Stimulated activated naive CD8-positive, alpha-beta T cell treated with anti-CD3 and anti-CD28 coated beads, Interleukin-15, Interleukin-2, amounts not matched to agents 100 U/mL and 50 U/mL, for 24 hours (primary cell): ENCODE measurements at places on chromosomes 5 and 9.
A peak's percentile ranks its signal among the peaks of the same experiment; 100 is the strongest.

- peak; percentile 79 for DNase-seq
These were observed 1.1 kb upstream of the JADE2 start for GRCh38 chr5:134524272-134524825.

DNA sequence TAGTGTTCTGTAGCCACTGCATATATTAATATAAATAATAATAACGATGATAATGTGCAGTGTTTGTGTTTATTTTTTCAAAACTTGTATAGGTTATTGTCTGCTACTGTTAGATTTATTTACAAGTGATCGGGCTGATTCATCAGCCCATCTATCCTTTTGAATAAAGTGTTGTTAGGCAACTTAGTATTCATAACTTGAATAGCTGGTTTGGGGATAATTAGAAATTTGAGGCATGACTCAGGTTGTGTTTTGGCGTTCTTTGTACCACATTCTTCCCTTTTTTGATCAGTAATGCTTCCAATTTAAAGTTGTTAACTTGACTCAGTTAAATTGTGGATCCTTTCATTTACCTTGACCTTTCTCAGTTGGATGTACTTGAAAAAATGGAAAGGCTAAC lies 69.7 kb downstream of the FOCAD start:
- no peak for DNase-seq

DNA sequence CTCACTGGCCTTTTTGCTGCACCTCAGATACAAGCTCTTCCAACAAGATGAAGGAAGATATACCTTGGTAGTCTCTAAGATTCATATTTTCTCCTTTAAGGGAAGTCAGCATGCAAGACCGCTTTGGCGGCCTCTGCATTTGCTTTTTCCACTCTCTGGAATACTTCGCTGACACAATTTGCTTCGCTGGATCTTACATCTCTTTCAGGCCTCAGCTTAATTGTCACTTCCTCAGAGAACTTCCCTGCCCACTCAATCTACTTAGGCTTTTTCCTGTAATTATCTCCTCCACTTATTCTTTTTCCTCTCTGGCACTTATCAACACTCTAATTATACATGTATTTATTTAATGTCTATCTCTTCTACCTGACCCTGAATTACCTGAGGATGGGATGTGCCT lies 1131.1 kb upstream of the WWC1 start:
- DNase-seq, result no peak

DNA sequence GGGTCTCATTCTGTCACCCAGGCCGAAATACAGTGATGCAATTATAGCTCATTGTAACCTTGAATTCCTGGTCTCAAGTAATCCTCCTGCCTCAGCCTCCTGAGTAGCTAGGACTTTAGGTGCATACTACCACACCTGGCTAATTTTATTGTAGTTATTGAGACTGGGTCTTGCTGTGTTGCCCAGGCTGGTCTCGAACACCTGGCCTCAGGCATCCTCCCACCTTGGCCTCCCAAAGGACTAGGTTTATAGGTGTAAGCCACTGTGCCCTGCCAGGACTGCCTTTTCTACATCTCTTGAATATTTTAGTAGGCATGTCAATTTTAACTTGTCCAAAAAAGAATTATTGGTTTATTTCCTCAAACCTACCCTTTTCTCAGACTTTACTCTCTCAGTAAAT lies 16.9 kb downstream of the DENND4C start:
- no peak for DNase-seq

DNA sequence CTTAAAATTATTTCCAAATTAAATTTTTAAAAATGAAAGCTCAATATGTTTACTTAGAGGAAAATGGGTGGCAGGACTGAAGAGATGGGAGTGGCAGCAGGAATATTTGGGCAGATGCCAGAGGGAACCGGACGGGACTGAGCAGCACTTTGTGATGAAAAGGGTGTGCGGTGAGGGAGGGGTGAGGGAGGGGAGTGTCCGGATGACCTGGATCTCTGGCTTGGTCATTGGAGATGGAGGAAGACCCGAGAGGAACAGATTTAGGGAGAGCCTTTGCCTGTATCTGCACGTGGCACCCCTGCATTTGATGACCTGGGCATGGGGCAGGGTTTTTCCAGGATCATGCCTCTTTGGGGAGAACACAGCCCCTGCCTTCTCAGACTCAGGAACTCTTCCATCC lies 201.1 kb upstream of the MVB12B start:
- DNase-seq, result no peak

GRCh38 chr9:77952635-77953328 lies 78.8 kb downstream of the GNAQ start:
- DNase-seq, result no peak

- DNase-seq, result no peak
These were observed 14.1 kb upstream of the RAPGEF6 start for GRCh38 chr5:131649161-131649560.

DNA sequence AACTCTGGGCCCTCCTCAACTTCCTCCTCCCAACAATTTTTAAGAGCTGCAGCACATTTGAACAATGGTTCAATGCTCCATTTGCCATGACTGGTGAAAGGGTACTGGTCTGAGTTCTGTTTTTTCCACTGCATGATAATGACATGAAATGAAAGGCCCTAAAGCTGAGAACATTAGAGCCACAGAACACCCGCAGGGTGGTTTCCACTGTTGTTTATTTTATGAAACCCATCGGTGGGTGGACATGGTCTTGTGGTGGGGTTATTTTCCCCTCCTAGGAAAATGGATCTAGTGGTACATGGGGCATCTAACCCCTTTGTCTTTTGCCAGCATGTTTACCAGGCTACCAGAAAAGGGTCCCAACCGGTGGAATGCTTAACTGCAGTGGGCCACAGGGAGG lies 71.8 kb downstream of the SMARCA2 start:
- no peak for DNase-seq

DNA sequence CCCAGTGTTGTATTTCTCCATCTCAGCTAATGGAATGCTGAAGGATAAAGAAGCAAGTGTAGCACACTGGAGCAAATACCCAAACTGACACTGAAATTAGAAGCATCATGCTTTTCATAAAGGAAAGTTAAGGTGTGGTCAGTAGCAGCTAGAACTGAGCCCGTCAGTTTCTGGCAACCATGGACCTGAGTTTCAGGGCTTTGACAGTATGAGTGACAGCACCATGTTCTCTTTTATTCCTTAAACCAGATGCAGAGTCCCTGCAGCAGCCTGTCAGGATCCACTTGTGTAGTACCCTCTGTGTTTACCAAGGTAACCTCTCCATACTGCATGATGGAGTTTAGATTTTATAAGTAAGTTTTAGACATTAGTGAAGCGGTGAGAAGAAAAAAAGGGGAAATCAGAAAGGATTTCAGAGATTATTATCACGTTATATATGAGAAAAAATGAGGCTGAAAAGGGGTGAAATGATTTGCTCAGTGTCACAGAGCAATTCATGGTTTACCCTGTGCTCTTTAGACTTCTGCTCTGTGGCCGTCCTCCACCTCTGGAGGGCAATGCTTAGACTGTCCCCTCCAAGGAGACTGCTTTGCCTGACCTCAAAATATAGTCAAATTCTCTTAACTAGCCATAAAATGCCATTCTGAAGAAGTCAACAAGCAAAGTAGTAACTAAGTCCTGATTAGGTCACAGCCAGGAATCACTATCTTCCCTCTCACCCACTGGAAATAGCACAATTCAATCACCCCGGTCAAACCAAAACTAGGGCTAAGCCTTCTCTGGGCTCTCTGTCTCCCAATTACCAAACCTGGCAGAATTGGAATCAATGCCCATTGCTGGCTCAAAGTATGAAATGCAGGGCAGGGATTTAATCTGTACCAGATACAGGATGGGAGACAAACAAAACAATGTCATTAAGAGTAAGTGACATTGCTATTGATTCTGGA lies 10.5 kb upstream of the MYOT start:
- DNase-seq, result no peak

- no peak for DNase-seq
These were observed 68.2 kb downstream of the HMHB1 start for GRCh38 chr5:143880178-143880577.

GRCh38 chr5:101430551-101430950 lies 527.5 kb upstream of the ST8SIA4 start:
- DNase-seq, result no peak

DNA sequence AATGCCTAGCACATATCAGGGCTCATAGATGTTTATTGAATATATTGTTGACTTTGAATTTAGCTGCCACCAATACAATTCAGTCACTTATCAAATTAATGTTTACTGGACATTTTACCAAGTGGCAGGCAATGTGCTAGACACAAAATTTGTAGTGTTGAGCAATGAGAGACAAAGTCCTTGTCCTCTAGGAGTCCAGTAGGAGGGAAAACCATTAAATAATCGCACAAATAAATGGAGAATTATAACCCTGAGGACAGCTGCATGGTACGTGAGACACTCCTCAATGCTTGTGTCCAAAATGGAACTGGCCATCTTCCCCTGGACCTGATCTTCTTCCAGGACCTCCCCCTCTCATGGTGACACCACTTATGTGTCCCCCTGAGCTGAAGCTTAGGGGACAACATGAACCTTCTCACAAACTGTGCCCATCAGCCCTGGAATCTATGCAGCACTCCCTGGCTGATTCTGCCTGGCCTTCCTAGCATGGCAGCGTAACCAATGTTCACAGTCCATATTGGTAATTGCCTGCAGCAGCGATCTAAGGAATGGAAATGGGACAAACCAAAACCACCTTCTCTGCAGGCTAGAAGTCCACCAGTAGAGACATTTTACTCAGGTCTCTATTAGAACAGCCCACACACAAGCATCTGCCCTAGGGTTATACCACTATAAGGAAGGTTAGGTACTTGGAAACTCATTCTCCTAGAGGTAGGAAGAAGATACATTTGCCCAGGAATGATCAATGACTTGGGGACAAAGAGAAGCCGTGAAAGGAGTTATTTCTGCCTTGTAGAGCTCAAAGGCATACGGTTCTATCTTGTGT lies 75.5 kb downstream of the FGF1 start:
- no peak for DNase-seq

DNA sequence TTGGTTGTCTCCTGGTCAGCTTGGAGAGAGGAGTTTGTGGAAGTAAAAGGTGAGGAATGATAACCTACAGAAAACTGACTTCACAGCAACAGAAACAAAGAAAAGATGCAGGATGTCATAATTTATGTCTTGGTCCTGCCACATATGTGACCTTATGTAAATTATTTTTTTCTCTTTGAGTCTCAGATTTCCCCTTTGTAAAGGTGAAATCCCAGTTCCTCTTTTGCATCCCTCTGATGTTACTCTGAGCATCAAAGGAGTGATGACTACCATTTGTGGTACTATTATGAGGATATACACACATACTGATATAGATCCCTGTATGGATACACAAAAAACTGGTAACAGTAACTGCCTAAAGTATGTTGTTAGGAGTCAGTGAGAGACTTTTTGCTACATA lies 1.4 kb upstream of the THG1L start:
- DNase-seq, result no peak

DNA sequence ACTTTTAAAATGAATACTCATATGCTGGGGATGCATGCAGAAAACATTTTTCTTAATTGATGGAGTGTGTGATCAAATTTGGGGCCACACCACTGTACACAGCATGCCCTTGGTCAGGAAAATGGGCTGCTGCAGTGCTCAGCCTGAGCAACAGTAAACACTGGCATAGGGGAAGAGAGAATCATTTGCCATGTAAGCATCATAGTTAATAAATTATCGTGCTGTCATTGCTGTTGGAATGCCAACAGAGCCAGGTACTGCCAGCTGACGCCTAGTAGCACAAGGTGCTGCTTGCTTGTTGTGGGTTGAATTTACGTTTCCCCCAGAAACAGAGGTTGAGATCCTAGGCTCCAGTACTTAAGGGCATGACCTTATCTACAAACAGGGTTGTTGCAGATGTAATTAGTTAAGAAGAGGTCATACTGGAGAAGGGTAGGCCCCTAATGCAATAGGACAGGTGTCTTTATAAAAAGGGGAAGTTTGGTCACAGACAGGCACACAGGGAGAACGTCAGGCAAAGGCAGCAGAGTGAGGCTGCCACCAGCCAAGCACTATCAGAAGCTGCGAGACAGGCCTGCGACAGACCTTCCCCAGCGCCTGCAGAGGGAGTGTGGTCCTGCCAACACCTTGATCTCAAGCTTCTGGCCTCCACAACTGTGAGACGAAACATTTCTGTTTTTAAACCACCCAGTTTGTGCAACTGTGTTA lies 25.3 kb downstream of the DAP start:
- no peak for DNase-seq

GRCh38 chr9:75071530-75072122 lies 16.3 kb downstream of the NMRK1 start:
- peak; percentile 70 for DNase-seq

DNA sequence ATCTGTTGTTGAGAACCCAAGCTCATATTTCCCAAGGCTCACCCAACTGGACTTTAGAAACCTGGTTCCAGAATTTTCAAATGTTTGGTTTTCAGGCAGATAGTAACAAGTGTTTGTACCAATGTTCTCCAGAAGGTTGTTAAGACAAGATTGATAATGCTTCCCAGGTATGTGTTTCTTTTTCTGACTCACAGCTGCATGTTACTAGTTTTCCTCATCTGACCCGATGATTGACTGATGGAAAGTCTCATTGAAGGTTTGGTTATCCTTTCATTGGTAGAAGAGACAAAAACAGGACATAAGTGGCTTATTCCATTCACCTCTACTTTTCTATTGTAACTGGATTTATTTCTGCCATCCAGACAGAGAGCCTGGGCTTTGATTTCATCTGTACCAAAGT lies 10.4 kb downstream of the BASP1 start:
- DNase-seq, result no peak

DNA sequence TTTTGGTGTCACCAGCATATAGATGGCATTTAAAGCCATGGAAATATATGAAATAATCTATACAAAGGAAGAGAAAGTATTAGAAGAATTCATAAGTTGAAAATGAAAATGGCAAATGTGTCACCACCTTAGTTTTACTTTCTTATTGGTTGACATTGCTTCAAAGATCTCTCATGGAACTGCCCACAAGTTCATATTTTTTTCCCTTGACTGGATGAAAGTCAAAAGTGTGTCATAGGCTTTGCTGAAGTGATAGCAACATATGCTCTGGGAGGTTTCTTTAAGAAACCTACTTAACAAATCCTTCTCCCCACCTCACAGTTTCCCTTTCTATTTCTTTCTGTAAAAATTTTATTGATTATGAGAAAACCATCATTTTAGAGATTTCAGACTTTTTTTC lies 127.2 kb downstream of the VPS13A start:
- DNase-seq, result no peak

GRCh38 chr9:9352877-9353481 lies 1259.8 kb downstream of the PTPRD start:
- peak; percentile 8 for DNase-seq

DNA sequence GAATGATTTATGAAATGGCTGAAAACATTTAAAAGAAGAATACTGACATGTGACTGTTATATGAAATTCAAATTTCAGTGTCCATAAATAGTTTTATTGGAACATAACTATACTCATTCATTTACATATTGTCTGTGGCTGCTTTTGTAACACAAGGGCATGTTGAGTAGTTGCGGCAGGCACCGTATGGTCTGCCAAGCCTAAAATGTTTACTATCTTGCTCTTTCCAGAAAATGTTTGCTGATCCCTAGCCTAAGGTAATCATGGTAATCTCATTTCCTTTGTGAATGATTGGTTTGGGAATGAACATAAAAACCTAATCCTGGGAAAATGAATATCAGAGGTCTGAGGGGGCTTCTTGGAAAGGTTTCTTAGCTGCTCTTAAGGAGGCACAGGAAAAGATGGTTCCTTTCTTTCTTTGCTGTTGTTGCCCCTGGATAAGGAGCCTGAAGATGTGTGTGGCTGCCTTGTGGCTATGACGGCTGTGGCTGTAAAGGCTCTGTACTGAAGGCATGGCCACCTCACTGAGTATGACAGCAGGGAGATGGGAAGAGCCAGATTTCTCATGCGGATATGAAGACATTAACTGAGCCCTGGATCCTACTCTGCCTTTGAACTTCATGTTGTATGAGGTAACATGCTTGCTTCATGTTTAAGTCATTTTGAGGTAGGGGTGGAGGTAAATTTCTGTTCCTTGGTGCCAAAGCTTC lies 419.4 kb upstream of the CLINT1 start:
- no peak for DNase-seq

GRCh38 chr9:89252651-89253267 lies 58.2 kb upstream of the CKS2 start:
- DNase-seq, result no peak
